ENCODE measurements at places on chromosomes 6 and 20.

DNA sequence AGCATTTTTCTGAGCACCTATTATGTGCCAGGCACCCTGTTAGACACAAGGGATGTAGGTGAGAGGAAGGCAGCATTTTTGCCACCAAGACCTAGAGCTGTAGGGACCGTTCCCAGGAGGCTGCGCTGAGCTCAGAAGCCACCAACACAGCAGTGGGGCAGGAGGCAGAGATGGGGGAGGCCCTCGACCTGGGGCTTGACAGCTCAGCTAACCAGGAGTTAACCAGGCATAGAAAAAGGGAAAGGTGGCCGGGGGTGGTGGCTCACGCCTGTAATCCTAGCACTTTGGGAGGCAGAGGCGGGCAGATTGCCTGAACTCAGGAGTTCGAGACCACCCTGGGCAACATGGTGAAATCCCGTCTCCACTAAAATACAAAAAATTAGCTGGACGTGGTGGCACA lies 29.5 kb downstream of the KIF25 start:
- no peak for DNase-seq

DNA sequence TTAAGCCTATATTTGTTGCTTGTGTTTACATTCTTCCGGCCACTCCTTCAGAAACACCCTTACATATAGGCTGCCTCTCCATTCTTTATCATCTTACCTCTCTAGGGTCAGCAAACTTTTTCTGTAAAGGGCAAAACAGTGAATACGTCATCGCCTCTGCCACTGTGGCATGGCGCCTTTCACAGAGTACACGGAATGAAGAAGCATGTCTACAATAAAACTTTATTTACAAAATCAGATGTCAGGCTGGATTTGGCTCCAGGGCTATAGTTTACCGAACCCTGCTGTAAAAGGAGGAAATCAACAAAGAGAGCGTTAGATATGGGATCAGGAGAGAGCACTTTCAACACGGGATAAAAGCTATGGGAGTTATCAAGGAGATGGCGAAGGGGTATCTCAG lies 9.3 kb upstream of the NCR2 start:
- DNase-seq, result no peak

GRCh38 chr6:169961772-169962561 lies 210.5 kb downstream of the ERMARD start:
- DNase-seq, result no peak

- no peak for DNase-seq
Measured at GRCh38 chr6:22204153-22204552, 92.7 kb downstream of the PRL start.

GRCh38 chr6:135506270-135506997 lies 8.9 kb upstream of the AHI1 start:
- no peak for DNase-seq

DNA sequence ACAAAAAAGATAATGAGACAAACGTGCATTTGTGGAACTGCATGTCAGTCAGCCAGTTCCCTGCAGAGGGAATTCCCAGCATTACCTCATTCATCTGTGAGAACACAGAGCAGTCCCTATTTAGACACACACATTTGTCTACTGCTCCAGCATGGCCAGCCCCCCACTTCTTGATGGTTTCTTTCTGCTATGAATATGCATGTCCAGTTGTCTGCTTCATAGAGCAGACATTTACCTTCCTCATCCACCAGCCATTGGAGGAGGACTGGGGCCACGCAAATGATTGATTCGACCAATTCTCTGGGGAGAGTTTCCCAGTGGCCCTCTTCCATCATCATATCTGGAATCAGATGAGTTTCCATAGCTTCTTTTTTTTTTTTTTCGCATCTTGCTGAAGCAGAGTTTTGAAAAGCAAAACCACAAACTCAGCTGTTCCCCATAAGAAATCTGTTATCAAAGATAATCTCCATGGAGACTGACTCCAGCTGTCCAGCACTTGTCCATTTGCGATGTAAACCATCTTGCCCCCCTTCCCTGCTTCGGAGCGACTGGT lies 11.8 kb downstream of the ENPP1 start:
- DNase-seq, result no peak
